ENCODE measurements at places on chromosomes 12 and 14. TPM values are rescaled to one million over a fixed set of nuclear protein-coding genes. Genes with fewer than 3 reads are reported as not detected.

Gene NRDE2
- 7.0 TPM for polyA plus RNA-seq

Gene PPP1R36
- polyA plus RNA-seq, result 1.2 TPM

Gene OR4Q3
- not detected for polyA plus RNA-seq

Gene PTPRO
- polyA plus RNA-seq, result 2.7 TPM

Gene KCNA5
- 1.2 TPM for polyA plus RNA-seq

Gene SRRM4
- 0.02 TPM for polyA plus RNA-seq

Gene DHRS2
- polyA plus RNA-seq, result 0.08 TPM

Gene GUCY2C
- 0.02 TPM for polyA plus RNA-seq

Gene NAV3
- 3.5 TPM for polyA plus RNA-seq

Gene DPPA3
- not detected for polyA plus RNA-seq

Gene LRRC43
- polyA plus RNA-seq, result 3.7 TPM

Gene SPIC
- 0.03 TPM for polyA plus RNA-seq

Gene SIX1
- 2.1 TPM for polyA plus RNA-seq

Gene MED13L
- 18.2 TPM for polyA plus RNA-seq

Gene GPR84
- 76.1 TPM for polyA plus RNA-seq

All from lung (tissue), 17 donors.